ENCODE measurements at places on chromosomes 3 and 15. TPM values are rescaled to one million over a fixed set of nuclear protein-coding genes. Genes with fewer than 3 reads are reported as not detected.

DNA sequence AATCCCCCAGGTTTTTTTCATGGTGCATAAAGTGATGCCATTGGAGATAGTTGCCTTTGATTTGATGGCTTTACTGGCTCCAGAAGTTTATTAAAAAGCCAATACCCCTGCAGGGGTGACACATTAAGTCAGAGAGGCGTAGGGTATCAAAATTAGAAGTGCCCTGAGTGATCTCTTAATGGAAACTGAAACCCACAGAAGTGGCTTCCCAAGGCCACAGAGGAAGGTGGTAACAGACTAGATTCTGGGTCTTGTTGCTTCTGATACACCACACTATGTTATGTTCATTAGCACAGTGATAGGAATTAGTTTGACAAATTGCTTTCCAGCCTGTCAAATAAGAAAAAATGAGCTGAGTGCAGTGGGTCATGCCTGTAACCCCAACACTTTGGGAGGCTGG is 112.3 kb downstream of the IQCH start:
- no peaks in the 10 kb centered on the region for H3K36me3 ChIP-seq
- H3K27me3 ChIP-seq: no peaks in the 10 kb centered on the region
- no peak overlapping the region for H3K4me3 ChIP-seq
- no peaks in the 10 kb centered on the region for H3K4me1 ChIP-seq
- no peak for DNase-seq

GRCh38 chr3:38313263-38313662 is 31.2 kb downstream of the SLC22A14 start:
- no peaks in the 10 kb centered on the region for H3K27me3 ChIP-seq
- DNase-seq: no peak
- H3K4me3 ChIP-seq: no peak overlapping the region

GRCh38 chr15:96321639-96322535 is 8.6 kb upstream of the NR2F2 start:
- H3K27ac ChIP-seq: peak overlapping the region; percentile 90
- H3K4me3 ChIP-seq: peak overlapping the region; percentile 77
- no peaks in the 10 kb centered on the region for H3K36me3 ChIP-seq
- peaks cover 2% of the 10 kb centered on the region for H3K4me1 ChIP-seq
- peaks cover 50% of the 10 kb centered on the region for H3K27me3 ChIP-seq
- peak; percentile 34 for DNase-seq

GRCh38 chr3:63076357-63076756 is 201.1 kb upstream of the CADPS start:
- no peak overlapping the region for H3K4me3 ChIP-seq
- H3K4me1 ChIP-seq: no peaks in the 10 kb centered on the region
- DNase-seq: no peak
- H3K27me3 ChIP-seq: no peaks in the 10 kb centered on the region
- no peaks in the 10 kb centered on the region for H3K36me3 ChIP-seq
- H3K27ac ChIP-seq: no peak overlapping the region

The TMCO5A gene
- not detected for total RNA-seq

The CFAP20DC gene
- total RNA-seq: 0.19 TPM

The ANKRD34C gene
- total RNA-seq: 0.47 TPM

The EHHADH gene
- total RNA-seq: 17.5 TPM

The CELF6 gene
- 0.92 TPM for total RNA-seq

The PRSS50 gene
- total RNA-seq: not detected

Measured in heart left ventricle (tissue), 16 donors.